ENCODE measurements at places on chromosomes 5 and 9. TPM values are rescaled to one million over a fixed set of nuclear protein-coding genes. Genes with fewer than 3 reads are reported as not detected.

The ARL14EPL gene
- not detected for total RNA-seq

DNA sequence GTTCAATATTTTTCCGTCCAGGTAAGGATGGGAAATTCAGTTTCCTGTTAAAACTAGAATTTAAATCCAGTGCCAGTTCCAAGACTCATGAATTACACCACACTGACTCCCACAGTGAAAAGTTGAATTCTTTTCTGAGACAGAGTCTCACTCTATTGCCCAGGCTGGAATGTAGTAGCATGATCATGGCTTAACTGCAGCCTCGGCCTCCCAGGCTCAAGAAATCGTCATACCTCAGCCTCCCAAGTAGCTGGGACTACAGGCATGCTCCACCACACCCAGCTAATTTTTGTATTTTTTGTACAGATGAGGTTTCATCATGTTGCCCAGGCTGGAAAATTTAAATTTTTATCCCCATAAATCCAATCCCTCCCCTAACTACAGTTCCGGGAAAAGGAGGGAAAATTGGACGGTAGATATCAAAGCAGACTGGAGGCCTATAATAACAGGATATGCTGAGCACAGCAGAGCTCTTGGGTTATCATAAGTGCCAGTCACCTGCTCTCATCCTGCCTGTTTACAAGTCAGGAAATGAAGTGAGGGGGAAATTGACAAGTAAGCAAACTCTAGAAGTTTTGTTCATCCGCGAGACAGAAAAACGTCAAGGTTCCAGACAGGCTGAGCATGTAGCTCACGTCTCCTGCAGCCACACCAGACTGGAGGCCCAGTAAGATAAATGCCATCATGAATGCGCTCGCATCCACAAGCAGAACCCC, 105.7 kb downstream of the UGCG start:
- H3K27me3 ChIP-seq: no peaks in the 10 kb centered on the region
- H3K4me1 ChIP-seq: peaks cover 19% of the 10 kb centered on the region
- no peaks in the 10 kb centered on the region for H3K36me3 ChIP-seq
- peak overlapping the region; percentile 37 for H3K4me3 ChIP-seq

DNA sequence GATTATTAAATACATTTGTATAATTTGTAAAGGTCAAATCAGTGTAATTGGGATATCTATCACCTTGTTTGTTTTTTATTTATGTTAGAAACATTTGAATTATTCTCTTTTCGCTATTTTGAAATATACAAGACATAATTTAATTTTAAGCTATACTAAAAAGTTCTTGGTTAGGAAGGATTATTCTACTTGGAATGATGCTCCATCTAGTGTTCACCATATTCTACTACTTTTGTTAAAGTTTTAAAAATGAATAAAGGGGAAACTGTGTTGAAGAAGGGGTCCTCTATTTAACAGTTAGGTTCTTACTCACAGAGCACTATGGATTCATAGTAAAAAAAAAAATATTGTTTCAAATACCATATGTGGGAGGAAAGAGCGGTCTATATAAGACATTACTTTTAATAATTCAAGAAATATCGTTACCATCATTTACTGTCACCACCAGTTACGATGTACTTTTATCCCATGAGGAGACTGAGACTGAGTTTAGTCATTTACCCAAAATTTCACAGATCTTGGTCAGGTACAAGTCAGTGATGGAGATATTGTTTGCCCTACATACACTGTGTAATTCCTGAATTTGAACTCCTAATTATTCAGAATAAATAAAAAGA, 6.3 kb upstream of the STOM start:
- ATAC-seq: no peak
- no peak overlapping the region for H3K27ac ChIP-seq
- no peak overlapping the region for H3K4me3 ChIP-seq
- no peaks in the 10 kb centered on the region for H3K27me3 ChIP-seq
- peaks cover 5% of the 10 kb centered on the region for H3K4me1 ChIP-seq

The PCDHGA7 gene
- total RNA-seq: not detected

- H3K27me3 ChIP-seq: no peaks in the 10 kb centered on the region
- peaks cover 32% of the 10 kb centered on the region for H3K36me3 ChIP-seq
- H3K27ac ChIP-seq: peak overlapping the region; percentile 49
- no peak overlapping the region for H3K4me3 ChIP-seq
- ATAC-seq: no peak
Observed at GRCh38 chr5:76425928-76426804, 23.1 kb downstream of the IQGAP2 start.

DNA sequence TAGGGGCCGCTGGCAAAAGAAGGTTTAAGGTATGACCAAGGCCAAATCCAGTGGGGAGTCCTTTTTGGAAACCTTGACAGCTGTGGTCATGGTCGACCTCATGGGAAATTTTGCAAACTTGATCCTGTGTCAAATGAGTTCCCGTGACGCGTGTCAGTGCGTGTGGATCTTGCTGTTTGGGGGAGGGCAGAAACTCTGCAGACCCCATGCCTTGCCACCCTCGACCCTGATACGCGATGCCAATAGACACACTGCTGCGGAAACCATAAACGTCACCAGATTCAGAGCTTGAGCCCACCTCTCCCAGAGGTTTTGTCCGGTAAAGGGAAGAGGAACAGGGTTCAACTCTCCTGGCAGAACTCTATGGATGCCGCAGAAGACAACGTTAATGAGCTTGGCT, 104.7 kb downstream of the ADAMTS2 start:
- H3K4me1 ChIP-seq: no peaks in the 10 kb centered on the region
- peaks cover 30% of the 10 kb centered on the region for H3K27me3 ChIP-seq
- H3K36me3 ChIP-seq: no peaks in the 10 kb centered on the region

- H3K27ac ChIP-seq: no peak overlapping the region
- H3K4me1 ChIP-seq: no peaks in the 10 kb centered on the region
Observed at GRCh38 chr5:89584339-89584956, 701.5 kb upstream of the MEF2C start.

GRCh38 chr5:93926831-93927620, 185.6 kb upstream of the POU5F2 start:
- no peak for ATAC-seq
- peaks cover 3% of the 10 kb centered on the region for H3K4me1 ChIP-seq
- peaks cover 3% of the 10 kb centered on the region for H3K36me3 ChIP-seq
- H3K4me3 ChIP-seq: no peak overlapping the region
- no peak overlapping the region for H3K27ac ChIP-seq

The COL5A1 gene
- 0.50 TPM for total RNA-seq

GRCh38 chr5:81537905-81538547, 144.1 kb upstream of the ACOT12 start:
- peak; percentile 57 for ATAC-seq
- peaks cover 40% of the 10 kb centered on the region for H3K4me1 ChIP-seq
- peak overlapping the region; percentile 85 for H3K27ac ChIP-seq

Data from activated T-helper 17 cell treated with anti-CD3 and anti-CD28 coated beads, Interleukin-2, amount 50 U/mL, for 72 hours (primary cell).